Pancreas (tissue), 10 donors: ENCODE measurements at places on chromosomes 2 and 18. TPM values are rescaled to one million over a fixed set of nuclear protein-coding genes. Genes with fewer than 3 reads are reported as not detected.

- H3K4me3 ChIP-seq = no peak overlapping the region
- no peak for DNase-seq
- no peak overlapping the region for H3K27ac ChIP-seq
- H3K36me3 ChIP-seq = no peaks in the 10 kb centered on the region
- peaks cover 12% of the 10 kb centered on the region for H3K4me1 ChIP-seq
- no peaks in the 10 kb centered on the region for H3K27me3 ChIP-seq
Observed at GRCh38 chr2:3485166-3485565, 34.2 kb downstream of the ADI1 start.

DNA sequence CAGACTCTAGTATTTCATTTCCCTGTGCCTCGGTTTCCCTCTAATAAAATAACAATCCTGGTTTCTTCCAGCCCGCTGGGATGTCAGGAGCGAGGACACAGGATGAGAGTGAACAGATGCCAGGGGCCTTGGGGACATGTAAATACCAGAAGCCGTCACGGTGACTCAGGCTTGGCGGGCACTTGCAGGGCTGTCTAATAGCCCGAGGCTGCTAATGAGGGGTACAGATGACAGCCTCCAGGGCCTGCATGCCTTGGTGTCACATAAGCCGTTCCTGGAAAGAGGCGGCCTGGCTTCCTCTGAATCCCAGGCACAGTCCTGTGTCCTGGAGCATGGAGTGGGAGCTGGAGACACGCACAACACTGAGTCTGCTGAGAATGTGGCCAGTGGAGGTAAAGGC, 28.2 kb downstream of the HS1BP3 start:
- H3K27ac ChIP-seq = no peak overlapping the region
- H3K4me1 ChIP-seq = peaks cover 4% of the 10 kb centered on the region
- no peak for DNase-seq
- H3K27me3 ChIP-seq = no peaks in the 10 kb centered on the region

- DNase-seq = no peak
- no peaks in the 10 kb centered on the region for H3K27me3 ChIP-seq
- peaks cover 4% of the 10 kb centered on the region for H3K4me1 ChIP-seq
- no peaks in the 10 kb centered on the region for H3K36me3 ChIP-seq
- H3K4me3 ChIP-seq = no peak overlapping the region
- H3K27ac ChIP-seq = no peak overlapping the region
Observed at GRCh38 chr2:168524005-168524404, 67.9 kb downstream of the CERS6 start.

The PSMA8 gene
- not detected for total RNA-seq

- no peak for DNase-seq
- H3K27ac ChIP-seq = no peak overlapping the region
- H3K27me3 ChIP-seq = no peaks in the 10 kb centered on the region
- no peaks in the 10 kb centered on the region for H3K4me1 ChIP-seq
- H3K4me3 ChIP-seq = no peak overlapping the region
- H3K36me3 ChIP-seq = no peaks in the 10 kb centered on the region
Observed at GRCh38 chr2:140085674-140086073, 1305.5 kb upstream of the NXPH2 start.

The KCNG2 gene
- total RNA-seq = 0.12 TPM
